Stimulated activated CD8-positive, alpha-beta memory T cell treated with anti-CD3 and anti-CD28 coated beads, Interleukin-4, amount 100 ng/mL, for 4 hours (primary cell): ENCODE measurements at places on chromosomes 5 and 9.

DNA sequence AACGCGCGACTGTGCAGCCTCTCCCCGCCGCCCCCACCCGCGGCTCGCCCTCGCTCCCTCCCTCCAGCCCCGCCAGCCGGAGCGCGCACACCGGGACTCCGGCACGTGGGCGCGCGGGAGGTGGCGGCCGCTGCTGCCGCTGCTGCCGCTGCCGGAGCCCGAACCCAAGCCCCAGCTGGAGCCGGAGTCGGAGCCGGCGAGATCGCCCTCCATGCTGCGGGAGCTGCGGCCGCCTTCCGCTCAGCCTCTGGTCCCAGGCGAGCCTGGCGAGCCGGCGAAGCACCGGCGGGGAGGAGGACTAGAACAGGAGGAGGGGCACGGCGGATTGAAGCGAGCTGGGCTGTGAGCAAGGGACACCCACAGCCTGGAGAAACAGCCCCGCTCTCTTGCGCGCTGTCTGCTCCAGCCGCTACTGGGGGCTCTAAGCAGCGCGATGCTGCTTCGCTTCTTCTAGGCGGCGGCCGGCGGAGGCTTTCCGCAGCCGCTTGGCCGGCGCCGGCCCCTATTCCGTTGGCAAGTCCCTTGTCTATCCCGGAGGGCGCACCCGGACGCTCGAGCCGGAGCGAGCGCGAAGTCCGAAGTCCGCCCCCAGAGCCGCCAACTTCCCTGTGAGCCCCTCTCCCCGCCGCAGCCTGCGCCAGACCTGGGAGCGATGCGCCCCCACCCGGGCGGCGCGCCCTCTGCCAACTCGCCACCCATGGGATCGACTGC is 598.7 kb upstream of the SGCD start:
- DNase-seq: no peak

- no peak for DNase-seq
Observed at GRCh38 chr5:120630550-120630949, 166.4 kb downstream of the PRR16 start.

DNA sequence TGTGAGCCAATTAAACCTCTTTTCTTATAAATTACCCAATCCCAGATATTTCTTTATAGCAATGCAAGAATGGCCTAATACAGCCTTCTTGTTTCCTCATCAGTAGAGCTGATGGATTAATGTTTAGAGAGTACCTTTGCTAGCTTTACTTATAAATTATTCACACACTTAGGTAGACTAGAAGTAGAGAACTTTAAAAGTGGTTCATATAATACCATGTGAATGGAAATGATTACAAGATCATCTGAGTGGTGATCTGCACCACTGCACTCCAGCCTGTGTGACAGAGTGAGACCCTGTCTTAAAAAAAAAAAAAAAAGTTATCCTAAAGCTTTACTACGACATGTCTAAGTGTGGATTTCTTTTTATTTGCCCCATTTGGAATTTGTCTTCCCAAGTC is 23.2 kb upstream of the LRRTM2 start:
- no peak for DNase-seq

- DNase-seq: no peak
Observed at GRCh38 chr5:91910247-91910646, 527.1 kb upstream of the ARRDC3 start.

- DNase-seq: no peak
Observed at GRCh38 chr9:97556721-97557605, 55.5 kb downstream of the TMOD1 start.

- no peak for DNase-seq
Observed at GRCh38 chr5:153792305-153792704, 246.4 kb downstream of the FAM114A2 start.

- no peak for DNase-seq
Observed at GRCh38 chr9:2180704-2181103, 165.6 kb downstream of the SMARCA2 start.

DNA sequence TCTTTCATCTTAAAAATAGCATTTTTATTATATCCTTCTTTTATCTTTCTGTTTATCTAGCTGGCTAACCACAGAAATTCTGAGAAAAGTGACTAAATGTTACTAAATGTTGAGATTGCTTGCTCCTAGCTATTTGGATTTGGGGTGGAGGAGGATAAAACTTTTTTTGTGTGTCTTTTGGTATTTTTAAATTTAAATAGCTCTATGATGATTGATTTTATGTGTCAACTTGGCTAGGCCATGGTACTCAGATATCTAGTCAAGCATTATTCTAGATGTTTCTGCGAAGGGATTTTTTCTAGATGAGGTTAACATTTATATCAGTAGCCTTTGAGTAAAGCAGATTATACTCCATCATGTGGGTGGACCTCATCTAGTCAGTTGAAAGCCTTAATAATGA is 75.0 kb downstream of the GCNT1 start:
- DNase-seq: no peak

- DNase-seq: no peak
Observed at GRCh38 chr5:17213938-17214337, 3.5 kb upstream of the BASP1 start.

DNA sequence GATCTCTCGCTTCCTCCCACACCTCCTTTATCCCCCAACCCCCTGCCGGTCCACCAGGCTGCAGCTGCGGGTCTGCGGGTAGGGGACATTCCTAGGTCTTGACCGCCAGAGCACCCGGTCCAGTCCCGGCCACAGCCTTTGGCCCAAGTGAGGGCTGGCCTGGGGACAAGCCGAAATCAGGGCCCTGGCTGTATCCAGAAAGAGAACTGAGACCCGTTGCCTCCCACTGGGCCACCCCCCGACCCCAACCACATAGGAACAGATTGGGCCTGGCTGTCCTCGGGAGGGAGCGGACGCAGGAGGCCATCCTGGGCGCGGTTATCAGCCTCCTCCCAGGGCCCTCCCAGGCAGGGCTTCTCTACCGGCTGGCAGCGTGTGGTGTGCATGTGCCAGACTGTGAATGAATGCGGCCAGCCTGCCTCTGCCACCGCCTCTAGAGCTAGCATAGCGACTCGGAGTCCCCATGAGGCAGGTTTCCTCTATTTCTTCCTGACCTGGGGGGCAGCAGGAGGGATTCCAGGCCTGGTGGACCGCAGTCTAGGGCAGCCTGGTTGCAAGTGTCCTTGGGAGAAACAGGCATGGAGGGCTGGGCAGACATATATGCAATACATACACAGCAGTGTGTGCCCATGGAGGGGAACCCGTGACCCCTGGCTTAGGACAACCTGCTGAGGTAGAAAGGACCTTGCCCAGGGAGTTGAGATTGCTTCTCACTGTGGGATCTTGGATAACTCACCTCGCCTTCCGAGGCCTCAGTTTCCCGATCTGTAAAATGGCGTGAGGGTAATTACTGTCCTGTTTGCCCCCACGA is 1.2 kb downstream of the N4BP3 start:
- no peak for DNase-seq

- DNase-seq: peak; percentile 24
Observed at GRCh38 chr5:154811653-154812465, 38.5 kb downstream of the FAXDC2 start.

- DNase-seq: no peak
Observed at GRCh38 chr5:81136557-81136956, 96.6 kb upstream of the CKMT2 start.

- no peak for DNase-seq
Observed at GRCh38 chr5:3599226-3600105, 3.8 kb downstream of the IRX1 start.

DNA sequence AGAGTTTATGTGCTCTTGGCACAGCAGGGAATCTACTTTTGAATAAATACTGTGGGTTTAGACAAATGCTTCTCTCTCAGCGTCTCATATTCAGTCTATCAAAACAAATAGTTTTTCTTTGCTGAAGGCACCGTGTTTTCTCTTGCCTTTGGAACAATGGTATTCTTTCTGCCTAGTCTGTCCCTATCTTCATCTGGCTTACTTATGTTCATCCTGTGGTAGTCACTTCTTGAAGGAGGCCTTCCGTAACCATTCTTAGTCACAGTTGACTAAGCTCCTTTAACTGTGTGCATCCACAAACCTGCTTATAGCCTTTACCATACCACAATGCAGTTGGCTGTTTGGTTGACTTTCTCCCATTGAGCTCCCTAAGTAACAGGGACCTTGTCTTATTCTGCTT is 45.9 kb downstream of the LARP1 start:
- DNase-seq: no peak

GRCh38 chr9:522658-523057 is 308.0 kb downstream of the DOCK8 start:
- DNase-seq: no peak

- DNase-seq: no peak
Observed at GRCh38 chr5:142193114-142193428, 84.5 kb downstream of the NDFIP1 start.

- DNase-seq: no peak
Observed at GRCh38 chr5:90640484-90641059, 82.0 kb downstream of the ADGRV1 start.

GRCh38 chr5:96124589-96124988 is 162.9 kb upstream of the ELL2 start:
- DNase-seq: no peak

- DNase-seq: no peak
Observed at GRCh38 chr5:117103703-117104102, 529.1 kb upstream of the SEMA6A start.

DNA sequence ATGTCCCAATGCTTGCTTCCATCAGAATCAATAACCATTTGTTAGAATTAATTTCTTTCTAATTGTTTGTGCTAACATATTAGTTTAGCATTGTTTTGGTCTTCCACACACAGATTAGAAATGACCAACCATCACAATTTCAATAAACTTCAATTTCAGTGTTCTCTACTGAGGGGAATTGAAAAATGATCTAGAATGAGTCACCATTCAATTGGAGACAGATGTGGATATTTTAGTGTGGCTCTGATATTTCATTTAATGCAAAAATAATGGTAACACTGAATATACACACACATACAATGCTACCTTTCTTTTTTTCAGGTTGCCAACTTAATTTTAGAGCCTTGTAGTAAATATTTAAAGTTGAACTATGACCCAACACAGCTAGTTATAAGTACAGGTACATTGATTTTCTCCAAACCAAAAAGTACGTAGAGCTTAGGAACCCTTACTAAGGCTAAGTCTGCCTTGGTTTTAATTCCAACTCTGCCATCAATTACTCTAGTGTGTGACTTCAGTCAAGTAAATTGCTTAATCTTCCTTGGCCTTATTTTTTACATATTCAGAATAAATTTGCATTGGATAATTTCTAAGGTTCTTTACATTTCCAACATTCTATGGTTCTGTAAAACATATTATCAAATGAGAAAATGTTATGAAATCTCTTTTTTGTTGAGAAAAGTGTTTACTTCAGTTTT is 143.9 kb downstream of the DMRTA1 start:
- no peak for DNase-seq

- DNase-seq: no peak
Observed at GRCh38 chr9:132801659-132802058, 76.4 kb downstream of the AK8 start.

DNA sequence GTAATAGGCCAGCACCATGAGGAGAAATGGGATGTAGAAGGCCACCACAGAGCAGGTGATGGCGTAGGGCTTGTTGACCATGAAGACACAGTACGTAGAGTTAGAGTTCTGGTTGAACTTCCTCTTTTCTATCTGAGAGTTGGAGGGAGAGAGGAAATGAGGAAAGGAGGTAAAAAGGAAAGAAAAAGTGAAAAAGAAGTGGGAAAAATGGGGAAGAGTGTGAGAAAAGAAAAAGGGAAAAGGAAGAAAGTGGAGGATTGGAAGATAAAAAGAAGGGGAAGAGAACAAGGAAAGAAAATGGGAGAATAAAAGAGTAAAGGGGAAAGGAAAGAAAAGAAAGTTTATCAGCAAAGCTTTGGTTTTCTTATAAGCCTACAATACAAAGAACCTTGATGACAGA is 126.1 kb downstream of the FBXO38 start:
- no peak for DNase-seq

- no peak for DNase-seq
Observed at GRCh38 chr5:9775339-9775738, 145.2 kb upstream of the TAS2R1 start.

DNA sequence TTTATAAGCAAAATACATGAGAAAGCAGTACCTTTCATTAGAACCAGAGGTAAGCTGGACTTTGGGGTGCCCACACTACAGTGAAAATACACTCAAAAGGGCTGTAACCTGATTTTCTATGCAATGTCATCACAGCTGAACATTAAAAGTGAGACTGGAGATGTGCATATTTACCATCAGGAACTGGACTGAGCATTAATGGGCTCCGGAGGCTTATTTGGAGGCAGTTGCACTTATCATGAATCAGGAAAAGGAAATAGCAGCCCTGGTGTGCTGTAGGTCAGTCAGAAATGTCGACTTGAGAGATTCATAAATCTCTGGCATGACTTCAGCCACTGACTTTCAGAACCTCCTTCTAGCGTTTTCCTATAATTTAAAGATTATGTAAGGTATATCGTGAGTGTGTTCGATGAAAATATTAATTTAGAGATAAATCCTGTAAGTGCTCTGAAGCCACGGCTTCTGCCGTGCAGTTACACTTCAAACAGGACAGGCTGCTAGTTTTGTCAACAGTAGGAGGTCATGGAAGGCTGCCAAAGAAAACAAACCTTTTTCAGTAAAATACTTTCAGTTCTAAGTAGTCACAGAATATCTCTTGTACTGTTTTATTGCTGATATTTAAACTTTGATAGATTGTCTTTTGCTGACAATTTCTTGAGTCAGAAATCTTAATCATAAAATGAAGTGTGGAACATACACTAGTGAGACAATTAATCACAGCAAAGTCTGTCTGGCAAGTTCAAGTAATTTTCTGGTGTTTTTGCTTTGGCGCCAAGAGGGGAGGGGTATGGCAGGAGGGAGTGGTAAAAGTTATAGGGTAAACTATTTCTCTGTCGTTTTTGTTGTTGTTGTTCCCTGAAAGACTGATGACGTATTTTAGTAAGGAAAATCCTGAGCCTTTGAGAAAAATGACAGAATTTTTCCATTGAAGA is 939.7 kb downstream of the NR2F1-AS1 start:
- DNase-seq: no peak

DNA sequence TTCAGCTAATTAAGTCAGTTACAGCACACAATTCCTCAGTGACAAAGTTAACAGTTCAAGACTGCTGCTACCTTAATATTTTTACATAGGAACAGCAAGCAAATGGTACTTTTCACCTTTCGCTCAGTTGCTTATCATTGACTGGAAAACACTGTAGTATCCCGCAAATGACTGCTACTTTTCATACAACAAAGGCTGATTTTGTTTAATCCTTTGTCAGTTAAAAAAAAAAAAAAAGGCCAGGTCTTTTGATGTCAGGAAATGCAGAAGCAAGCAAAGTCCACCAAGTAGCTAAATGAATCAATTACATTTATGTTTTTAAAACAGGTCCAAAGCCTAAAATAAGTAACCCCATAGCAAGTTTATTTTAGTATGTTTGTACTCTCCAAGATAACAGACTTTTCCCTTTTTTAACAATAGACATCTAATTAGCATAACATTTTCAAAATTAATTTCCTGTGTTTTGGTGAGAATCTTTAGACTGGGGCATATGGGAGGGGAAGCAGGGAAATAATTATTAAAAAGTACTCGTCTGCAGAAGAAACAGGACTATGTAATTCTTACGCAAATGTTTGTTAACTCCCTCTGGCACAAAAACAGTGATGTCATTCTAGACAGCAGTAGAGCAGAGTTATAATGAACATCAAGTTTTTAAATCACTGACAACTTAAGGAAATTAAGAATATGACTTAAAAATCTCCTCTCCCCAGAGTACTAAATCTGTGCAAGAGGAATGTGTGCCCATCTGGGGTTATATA is 9.6 kb downstream of the PFDN1 start:
- no peak for DNase-seq

GRCh38 chr5:167451076-167451475 is 840.4 kb upstream of the WWC1 start:
- DNase-seq: no peak

GRCh38 chr5:96391921-96392320 is 41.1 kb downstream of the PCSK1 start:
- DNase-seq: no peak
